Activated naive CD8-positive, alpha-beta T cell treated with anti-CD3 and anti-CD28 coated beads, Interleukin-2, amount 50 U/mL, for 24 hours (primary cell): ENCODE measurements at places on chromosomes 6 and 20.

GRCh38 chr6:35016502-35017321 lies 124.4 kb downstream of the TCP11 start:
- no peak for DNase-seq

DNA sequence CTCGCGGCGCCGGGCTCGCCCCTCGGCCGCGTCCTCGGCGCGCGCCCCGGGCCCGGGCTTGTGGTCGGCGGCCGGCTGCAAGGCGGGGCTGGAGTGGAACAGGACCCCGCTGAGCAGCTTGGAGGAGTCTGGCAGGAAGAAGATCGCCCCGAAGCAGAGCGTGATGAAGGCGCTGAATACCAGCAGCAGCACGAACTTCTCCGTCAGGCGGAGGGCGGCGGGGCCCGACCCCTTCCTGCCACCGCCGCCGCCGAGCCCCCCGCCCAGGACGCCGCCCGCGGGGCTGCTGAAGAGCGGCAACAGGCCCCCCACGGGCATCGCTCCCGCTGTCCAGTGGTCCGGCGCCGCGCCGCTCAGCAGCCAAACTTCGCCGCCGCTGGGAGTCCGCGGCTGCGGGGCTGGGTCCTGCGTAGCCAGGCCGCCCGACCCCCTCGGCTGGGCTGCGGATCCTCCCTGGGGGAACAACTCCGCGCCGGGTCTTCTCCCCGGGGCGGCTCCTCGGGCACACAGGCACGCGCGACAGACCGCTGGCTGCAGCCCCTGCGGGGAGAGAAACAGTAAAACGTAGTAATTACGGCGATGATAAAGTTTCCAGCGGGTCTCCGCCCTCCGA lies 707 bp downstream of the MAN1A1 start:
- DNase-seq, result peak; percentile 35

DNA sequence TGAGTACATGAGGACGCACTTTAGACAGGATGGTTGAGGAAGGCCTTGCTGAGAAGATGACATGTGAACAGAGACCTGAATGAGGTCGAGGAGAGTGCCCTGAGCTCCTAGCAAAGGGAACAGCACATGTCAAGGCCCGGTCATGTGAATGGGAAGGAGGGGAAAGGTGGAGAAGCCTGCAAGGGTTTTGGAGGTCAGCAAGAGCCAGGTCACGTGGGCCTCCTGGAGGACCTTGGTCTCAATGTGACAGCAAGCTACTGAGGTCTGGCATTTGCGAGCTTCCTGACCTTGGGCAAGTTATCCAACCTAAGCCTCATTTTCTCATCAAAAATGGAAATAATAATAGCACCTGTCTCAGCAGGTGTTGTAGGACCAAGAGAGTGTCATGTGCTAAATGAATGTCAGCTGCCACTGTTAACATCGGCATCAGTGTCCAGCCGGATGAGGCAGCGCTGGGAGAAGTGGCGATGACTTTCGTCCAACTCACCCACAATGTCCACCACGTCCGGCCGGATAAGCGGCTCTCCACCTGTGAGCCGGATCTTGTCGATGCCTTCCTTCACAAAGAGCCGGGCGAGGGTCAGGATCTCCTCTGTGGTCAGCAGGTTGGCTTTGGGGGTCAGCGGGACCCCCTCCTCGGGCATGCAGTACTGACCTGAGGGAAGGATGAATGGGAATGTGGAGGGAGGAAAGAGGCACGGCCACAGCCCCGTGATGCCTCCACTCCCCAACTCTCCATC lies 8.9 kb downstream of the MOCS1 start:
- no peak for DNase-seq

DNA sequence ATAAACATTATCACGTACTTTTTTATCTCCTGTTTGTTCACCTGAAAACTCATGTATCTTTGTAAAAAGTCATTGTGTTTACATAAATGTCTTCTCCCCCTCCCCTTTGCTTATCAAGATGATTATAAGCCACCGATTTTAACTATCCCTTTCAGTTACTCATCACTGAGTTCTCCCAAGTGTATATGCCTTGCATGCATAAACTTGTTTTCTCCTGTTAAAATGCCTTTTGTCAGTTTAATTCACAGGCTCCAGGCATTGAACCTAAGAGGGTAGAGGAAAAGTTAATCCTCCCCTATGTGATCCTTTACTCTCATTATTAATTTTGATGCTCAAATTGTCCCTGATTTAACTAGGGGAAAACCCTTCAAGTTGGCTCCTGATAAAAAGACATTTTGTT lies 24.2 kb downstream of the ANKEF1 start:
- DNase-seq, result no peak

DNA sequence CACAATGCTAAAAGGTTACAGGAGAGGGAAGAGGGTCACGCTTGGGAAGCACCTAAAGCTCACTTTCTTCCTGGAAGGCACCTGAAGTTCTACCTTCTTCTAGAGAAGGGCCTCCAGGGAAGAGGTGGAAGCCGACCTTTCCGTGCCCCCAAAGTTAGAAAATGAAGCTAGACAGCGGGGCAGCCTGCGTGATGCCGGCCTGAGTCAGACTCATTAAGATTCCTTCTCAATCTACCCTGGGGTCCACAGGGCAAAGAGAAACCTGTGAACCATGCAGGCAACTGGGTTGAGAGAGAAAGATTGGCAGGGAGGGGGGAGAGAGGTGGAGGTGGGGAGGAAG lies 54.8 kb upstream of the CCDC167 start:
- no peak for DNase-seq
